ENCODE measurements at places on chromosomes 16 and 17.

GRCh38 chr17:82257473-82257872 is 16.0 kb downstream of the CSNK1D start:
- DNase-seq, result peak; percentile 43

GRCh38 chr17:38730526-38731379 is 612 bp downstream of the CISD3 start:
- DNase-seq, result no peak

GRCh38 chr17:16286947-16287562 is 66.2 kb downstream of the CENPV start:
- DNase-seq, result no peak

DNA sequence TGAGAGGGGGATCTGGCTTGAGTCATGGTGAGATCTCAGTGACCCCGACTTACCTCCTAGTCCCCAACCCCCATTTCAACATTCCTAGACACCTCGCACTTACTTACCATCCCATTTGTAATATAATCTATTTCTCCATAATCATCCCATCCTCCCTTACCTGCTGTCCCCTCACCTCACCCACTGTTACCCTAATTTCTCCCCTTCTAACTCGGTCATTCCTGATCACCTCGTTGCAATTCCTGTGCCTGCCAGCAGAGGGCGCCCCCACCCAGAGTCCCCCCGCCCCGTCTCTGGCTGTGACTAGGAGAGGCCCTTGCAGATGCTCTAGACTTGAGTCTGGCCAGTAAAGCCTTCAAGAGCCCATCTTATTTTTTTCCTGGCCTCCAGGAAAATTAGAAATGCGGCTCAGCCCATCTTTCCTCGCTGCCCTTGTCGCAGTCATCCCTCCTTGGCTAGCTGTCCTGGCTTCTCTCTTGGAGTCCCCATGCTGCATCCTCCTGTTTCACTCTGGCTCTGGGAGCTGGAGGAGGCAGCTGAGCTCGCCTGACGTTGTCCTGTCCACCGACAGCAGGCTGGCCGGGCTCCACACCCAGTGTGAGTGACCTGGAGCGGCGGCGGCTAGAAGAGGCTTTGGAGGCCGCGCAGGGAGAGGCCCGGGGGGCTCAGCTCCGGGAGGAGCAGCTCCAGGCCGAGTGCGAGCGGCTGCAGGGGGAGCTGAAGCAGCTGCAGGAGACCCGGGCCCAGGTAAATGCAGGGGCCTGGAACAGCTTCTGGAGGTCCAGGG is 5.0 kb downstream of the TBKBP1 start:
- peak; percentile 34 for DNase-seq

DNA sequence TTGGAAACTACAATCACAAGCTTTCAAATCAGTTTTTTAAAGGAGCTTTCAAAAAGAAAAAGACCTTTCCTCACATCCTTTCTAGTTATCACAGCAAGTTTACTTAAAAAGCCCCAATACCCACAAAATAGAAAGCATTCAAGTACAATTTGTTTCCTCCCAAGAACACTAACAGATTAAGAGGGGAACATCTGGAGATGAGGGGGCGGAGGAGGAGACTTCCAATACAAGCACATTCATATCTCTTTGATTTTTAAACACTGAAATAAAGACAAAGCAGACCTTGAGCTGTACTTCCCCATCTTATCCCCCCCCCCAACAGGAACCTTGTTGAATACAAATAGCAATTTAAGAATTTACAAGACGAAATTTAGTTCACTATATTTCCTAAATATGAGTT is 2.0 kb downstream of the YWHAE start:
- no peak for DNase-seq

DNA sequence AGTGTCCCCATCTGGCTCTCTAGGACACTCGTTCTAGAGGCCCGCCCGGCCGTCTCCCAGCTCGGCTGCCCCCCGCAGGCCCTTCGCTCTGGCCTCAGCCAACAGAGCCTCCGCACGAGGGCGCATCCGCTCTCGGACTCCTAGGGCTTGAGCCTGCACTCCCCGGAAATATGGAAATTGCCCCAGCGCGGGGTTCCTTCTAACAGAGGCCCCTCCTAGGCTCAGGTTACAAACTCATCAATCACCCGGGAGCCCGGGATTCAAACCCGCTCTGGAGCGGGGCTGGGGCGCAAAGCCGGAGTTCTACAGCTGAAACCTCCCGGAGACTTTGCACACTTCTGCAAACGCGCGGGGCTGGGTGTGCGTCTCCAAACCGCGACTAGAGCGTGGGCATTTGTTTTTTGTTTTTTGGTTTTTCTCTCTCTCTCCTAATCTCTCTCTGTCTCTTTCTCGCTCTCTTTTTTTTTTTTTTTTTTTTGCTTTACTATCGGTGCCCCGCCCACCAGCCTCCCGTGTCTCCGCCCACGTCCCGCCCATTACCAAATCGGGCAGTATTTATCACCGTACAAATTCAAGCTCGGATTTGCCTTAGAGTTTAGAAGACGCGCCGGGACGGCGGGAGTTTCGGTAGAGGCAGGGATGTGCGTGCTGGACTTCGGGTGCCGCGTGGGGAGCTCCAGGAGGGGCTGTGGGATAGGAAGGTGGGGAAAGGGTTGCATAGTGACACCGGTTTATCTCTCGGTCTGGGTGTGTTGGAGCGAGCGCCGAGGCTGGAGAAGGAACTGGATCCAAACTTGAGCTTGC is 2.4 kb upstream of the FOXL1 start:
- DNase-seq, result no peak

GRCh38 chr17:50881182-50881581 is 15.0 kb upstream of the TOB1 start:
- DNase-seq, result no peak

DNA sequence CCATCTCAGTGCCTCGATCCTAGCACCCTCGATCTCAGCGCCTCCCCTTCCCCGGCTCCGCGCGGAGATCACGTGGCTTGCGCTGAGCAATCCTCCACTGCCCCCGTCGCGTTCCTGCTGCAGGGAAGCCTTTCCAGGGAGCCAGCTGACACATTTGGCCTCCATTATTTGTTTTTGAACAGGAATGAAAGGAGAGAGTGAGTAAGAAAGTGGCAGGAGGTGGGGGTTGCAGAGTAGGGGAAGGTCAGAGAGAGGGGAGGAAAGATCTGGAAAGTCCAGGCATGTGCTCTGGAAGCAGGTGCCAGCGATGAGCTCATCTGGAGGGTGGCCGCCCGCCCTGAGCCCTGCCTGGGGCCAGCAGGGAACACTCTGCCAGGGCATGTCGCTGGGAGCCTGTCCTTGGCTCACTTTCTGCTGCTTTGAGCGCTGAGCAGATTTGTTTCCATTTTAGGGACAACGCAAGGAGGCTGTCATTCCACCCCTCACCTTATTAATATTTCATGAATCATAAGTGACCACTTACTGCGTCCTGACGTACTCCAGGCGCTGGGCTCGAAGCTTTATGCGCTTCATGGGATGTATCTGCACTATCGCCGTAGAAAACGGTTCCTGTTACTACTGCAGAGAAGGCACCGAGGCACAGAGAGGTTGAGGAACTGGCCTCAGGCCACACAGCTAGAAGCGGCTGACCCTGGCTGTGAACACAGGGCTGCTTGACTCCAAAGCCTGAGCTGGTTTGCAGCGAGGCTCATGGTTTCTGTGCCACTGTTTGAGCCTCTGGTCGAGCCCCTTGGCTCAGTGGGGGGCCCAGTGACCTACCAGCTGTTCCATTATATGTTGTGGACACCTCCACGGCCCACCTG is 283.1 kb downstream of the SEC14L1 start:
- peak; percentile 49 for DNase-seq

DNA sequence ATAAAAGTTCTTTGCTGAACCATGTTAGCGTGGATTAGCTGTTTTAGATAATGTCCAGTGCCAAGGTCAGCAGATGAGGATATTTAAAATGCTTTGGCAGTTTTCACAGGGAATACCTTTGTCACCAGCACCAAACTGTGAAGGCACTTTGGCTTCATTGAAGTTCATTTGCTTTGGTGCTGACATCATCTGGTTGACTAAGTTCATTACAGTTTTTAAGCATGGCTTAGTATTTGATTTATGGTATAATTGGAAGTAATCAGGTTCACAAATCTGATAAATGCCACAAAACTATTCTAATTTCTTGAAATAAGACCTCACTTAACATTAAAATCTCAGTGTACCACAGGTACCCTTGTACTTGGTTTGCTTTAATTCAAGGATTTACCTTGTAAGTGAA is 4.3 kb downstream of the GID4 start:
- no peak for DNase-seq

- DNase-seq, result no peak
Measured at GRCh38 chr16:61421111-61421510, 615.1 kb downstream of the CDH8 start.

- DNase-seq, result no peak
Measured at GRCh38 chr16:85926370-85926769, 27.4 kb downstream of the IRF8 start.

DNA sequence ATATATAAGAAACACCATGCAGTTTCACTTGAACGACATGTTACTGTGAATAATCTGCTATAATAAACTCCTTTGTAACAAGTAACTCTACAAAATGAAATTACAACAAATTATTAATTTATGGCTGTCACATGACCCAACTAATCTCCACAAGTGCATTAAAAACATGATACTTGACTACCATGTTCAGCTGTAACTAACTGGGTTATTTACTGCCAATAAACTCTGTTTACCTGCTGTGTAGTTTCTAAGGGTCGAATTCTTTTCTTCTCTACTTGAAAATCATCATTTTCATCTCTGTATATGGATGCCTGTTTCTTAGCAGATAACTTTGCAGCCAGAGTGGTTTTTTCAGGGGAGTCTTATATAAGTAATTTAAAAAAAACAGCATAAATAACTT is 14.4 kb downstream of the BRIP1 start:
- no peak for DNase-seq

- no peak for DNase-seq
Measured at GRCh38 chr16:10086620-10087019, 95.6 kb downstream of the GRIN2A start.

DNA sequence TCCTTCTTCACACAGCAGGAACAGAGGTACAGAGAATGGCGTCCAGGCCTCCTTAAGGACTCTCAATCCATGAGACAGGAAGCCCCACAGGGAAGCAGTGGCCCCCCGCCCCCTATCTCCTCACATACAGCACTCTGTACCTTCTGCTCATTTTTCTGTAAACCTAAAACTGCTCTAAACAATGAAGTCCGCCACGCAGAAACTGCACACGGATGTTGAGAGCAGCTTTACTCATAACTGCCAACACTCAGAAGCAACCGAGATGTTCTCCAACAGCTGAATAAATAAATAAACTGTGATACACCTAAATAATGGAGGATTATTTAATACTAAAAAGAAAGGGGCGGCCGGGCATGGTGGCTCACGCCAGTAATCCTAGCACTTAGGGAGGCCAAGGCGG is 9.9 kb downstream of the TBC1D16 start:
- DNase-seq, result no peak

DNA sequence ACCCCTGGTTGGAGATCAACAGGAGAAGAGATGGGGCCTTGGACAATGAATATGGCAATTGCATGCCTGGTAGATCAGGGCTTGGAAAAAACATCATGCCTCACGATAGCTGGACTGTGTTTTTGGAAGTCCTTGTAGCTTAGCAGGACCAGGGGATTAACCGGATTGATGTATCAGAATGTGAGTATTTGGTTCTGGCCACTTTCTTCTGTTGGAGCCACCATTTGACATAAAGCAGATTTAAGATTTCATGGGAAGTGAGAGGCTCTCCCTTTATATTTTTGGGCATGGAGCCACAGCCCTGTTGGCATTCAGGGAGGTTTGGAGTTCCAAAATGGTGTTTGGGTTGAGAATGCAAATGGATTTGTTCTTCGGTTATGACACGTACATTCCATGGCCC is 424.7 kb upstream of the MAF start:
- no peak for DNase-seq

- no peak for DNase-seq
Measured at GRCh38 chr16:55179852-55180585, 144.0 kb upstream of the IRX6 start.

GRCh38 chr17:57859601-57860413 is 10.0 kb upstream of the MRPS23 start:
- DNase-seq, result no peak

GRCh38 chr17:49565948-49566491 is 9.7 kb upstream of the NXPH3 start:
- DNase-seq, result peak; percentile 47

- DNase-seq, result no peak
Measured at GRCh38 chr17:80163336-80163735, 6.5 kb upstream of the CARD14 start.

GRCh38 chr17:9536061-9536460 is 39.6 kb downstream of the STX8 start:
- DNase-seq, result no peak

DNA sequence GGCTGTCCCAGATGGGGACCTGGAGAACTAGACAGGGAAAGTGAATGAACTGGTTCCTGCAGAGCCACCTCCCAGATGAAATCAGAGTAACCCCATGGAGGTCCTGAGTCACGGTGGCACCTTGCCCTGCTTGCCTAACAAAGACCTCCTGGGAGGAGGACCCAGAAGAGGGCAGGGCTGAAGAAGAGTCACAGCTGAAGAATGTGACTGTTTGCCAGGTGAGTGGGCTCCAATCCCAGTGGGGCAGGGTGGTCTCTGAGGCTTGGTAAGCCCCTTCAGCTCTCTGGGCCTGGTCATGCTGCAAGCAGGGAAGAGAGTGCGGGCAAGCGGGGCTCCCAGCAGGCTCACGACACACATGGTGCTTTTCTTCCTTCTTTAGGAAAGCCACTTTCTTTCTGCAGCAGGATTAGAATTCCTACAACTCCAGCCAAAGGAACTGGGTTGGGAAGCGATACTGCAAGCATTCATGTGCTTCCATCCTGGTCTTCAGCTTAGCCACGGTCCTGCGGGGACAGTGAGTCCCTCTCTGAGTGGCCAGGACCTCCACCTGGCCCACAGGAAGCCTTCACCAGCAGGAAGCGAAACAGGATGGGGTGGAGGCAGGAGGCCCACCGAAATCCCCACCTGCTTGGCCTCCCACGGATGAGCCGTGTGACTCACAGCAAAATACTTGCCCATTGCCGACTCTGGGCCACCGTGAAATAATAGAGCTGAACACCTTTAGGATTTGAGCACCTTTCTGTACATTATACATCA is 4.3 kb downstream of the C16orf74 start:
- DNase-seq, result no peak

- DNase-seq, result no peak
Measured at GRCh38 chr17:72411124-72411563, 290.3 kb downstream of the SOX9 start.

DNA sequence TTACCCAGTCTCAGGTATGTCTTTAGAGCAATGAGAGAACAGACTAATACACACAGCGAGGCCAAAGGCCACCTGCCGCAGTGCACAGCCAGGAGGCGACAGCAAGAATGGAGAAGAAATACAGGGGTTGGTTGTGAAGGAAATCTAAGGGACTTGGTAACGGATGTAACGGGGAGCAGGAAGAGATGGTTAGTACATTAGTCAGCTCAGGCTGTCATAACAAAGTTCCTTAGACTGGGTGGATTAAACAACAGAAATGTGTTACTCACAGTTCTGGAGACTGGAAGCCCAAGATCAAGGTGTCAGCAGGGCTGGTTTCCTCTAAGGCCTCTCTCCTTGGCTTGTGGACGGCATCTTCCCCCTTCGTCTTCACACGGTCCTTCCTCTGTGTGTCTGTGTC is 47.1 kb downstream of the TVP23C start:
- DNase-seq, result no peak

GRCh38 chr16:28863929-28864793 is 518 bp downstream of the SH2B1 start:
- no peak for DNase-seq
